Upper lobe of right lung (tissue), 1 donor: ENCODE measurements at places on chromosomes 2 and 18. TPM values are rescaled to one million over a fixed set of nuclear protein-coding genes. Genes with fewer than 3 reads are reported as not detected.

DNA sequence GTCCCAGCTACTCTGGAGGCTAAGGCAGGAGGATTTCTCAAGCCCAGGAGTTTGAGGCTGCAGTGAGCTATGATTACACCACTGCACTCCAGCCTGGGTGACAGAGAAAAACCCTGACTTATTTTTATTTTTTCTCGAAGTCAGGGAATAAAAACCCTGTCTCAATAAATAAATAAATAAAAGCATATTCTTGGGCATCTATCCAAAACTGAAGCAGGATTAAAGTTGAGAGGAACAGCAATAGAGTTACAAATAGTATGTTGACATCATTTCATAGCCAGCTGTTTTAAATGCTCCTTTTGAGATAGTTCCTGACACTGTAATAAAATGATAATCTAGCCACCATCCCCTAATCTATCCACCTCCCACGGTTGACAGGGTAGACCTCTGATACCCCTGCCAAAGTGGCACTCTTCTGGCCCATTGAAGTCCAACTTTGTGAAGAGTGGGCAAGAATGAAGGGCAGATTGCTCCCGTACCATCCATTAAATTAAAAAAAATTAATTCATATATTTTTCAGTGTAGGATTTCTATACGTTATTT lies 42.3 kb upstream of the LPIN2 start:
- no peaks in the 10 kb centered on the region for H3K36me3 ChIP-seq
- no peak overlapping the region for H3K4me3 ChIP-seq
- H3K4me1 ChIP-seq, result peaks cover 14% of the 10 kb centered on the region
- no peaks in the 10 kb centered on the region for H3K27me3 ChIP-seq
- DNase-seq, result no peak
- H3K27ac ChIP-seq, result no peak overlapping the region

GRCh38 chr2:161434118-161434517 lies 18.0 kb downstream of the TBR1 start:
- DNase-seq, result no peak
- peaks cover 57% of the 10 kb centered on the region for H3K27me3 ChIP-seq
- no peaks in the 10 kb centered on the region for H3K4me1 ChIP-seq
- no peak overlapping the region for H3K4me3 ChIP-seq
- H3K36me3 ChIP-seq, result no peaks in the 10 kb centered on the region

- peak overlapping the region; percentile 61 for H3K27ac ChIP-seq
- no peak for DNase-seq
- H3K36me3 ChIP-seq, result peaks cover 92% of the 10 kb centered on the region
- H3K4me1 ChIP-seq, result peaks cover 61% of the 10 kb centered on the region
- no peaks in the 10 kb centered on the region for H3K27me3 ChIP-seq
Observed at GRCh38 chr2:54634564-54635511, 88.6 kb upstream of the EML6 start.

The RAMP1 gene
- total RNA-seq, result 11.1 TPM

The MAP3K19 gene
- total RNA-seq, result not detected

GRCh38 chr18:56615738-56616520 lies 22.5 kb downstream of the TXNL1 start:
- H3K36me3 ChIP-seq, result peaks cover 80% of the 10 kb centered on the region
- H3K27me3 ChIP-seq, result no peaks in the 10 kb centered on the region
- peak; percentile 69 for DNase-seq

DNA sequence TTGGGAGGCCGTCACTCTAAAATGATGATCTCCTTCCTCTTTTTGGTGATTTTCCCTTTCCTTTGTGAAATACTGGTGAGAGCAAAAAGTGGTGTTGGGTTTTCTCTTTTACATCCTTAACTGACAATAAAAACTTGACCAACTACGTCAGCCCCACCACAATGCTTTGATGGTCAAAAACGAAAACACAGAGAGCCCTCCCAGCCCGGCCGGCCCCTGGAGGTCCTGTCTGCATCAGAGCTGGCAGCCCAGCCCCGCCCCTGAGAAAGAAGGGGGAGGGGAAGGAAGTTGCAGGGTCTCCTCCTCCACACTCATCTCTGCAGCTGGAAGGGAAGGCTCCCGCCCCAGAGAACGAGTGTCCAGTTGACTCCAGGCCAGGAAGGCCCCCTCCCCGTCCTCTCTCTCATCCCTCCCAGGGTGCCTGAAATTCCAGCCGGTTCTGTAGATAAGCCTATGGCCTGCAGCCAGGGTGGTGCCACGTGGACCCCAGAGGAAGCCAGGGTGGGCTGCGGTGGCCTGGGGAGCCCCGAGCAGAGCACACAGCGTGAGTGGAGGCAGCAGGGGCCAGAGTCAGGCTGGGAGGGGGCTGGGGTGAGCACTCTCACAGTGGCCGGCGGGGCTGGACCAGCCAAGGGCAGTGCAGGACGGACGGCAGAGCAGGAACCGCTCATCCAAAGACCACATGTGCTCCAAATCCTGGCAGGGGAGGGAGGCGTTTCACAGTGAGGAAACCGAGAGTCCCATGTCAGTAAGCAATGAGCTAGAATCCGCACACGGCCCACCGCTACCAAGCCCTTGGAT lies 19.8 kb downstream of the BIN1 start:
- H3K27ac ChIP-seq, result peak overlapping the region; percentile 70
- H3K27me3 ChIP-seq, result no peaks in the 10 kb centered on the region
- peak overlapping the region; percentile 28 for H3K4me3 ChIP-seq
- peaks cover 59% of the 10 kb centered on the region for H3K4me1 ChIP-seq
- DNase-seq, result no peak

- H3K27ac ChIP-seq, result no peak overlapping the region
- no peak overlapping the region for H3K4me3 ChIP-seq
- H3K36me3 ChIP-seq, result no peaks in the 10 kb centered on the region
- DNase-seq, result peak; percentile 87
- H3K27me3 ChIP-seq, result no peaks in the 10 kb centered on the region
Observed at GRCh38 chr2:100984892-100985307, 17.2 kb upstream of the RPL31 start.

DNA sequence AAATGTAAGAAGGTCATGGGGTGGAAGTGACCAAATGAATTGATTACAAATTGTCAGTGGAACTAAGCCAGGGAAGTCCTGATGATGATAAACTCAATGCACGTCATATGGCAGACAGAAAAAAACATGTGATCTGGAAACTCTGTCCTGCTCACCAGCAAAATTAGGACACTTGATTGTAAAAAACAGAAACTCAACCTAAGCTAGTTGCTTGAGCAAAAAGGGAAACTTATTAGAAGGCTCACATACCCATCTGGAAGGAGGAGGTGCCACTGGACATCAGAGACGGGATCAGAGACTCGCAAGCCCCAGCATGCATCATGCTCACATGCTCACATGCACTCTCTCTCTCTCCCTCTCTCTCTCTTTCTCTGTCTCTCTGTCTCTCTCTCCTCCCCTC lies 96.8 kb downstream of the SP3 start:
- DNase-seq, result no peak
- H3K4me1 ChIP-seq, result no peaks in the 10 kb centered on the region
- no peak overlapping the region for H3K4me3 ChIP-seq
- no peak overlapping the region for H3K27ac ChIP-seq
- no peaks in the 10 kb centered on the region for H3K36me3 ChIP-seq

The MDH1B gene
- 0.26 TPM for total RNA-seq

DNA sequence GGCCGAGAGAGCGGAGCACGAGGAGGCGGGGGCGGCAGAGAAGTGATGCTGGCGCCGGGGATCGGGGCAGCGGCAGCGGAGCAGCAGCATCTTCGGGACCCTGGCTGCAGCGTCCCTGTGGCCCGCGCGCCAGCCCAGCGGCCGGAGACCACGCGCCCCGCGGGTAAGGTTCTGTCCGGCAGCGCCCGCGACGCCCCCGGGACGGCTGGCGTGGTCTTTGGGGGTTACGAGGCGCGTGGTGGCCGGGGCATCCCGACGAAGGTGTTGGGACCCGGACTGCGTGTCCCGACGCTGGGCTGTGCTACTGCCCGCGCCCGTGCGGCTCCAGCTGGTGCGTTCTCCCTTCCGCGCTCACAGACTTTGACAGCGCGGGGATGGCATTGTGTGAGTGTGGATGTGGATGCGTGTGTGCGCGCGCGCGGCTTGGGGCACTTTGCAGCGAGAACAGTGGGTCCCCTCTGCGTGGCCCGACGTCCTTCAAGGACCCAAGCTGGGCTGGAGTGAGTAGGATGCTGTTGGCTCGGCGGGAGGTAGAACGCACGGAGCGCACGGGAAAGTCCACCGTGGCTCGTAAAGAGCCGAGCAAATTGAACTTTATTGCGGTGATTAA lies 405.0 kb downstream of the XIRP2 start:
- H3K27me3 ChIP-seq, result peaks cover 38% of the 10 kb centered on the region
- no peaks in the 10 kb centered on the region for H3K36me3 ChIP-seq
- peaks cover 14% of the 10 kb centered on the region for H3K4me1 ChIP-seq
- DNase-seq, result peak; percentile 64

DNA sequence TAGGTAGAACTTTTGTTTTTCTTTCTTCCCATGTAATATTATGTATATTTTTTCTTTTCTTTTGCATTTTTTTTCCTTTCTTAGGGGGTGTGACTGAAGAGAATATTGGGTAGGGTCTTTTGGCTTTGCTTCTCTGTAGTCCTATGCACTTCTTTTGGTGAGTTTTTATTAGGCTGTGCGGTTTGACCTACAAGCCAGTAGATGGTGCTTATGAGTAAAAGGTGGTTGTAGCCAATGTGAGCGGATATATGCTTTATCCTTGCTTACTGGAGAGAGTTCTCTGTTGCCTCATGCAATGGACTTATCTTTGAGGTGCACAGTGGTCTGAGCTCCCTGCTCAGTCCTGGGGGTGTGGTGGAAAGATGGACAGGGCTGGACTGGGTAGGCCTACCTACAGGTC lies 52.7 kb downstream of the DSEL start:
- H3K27me3 ChIP-seq, result no peaks in the 10 kb centered on the region
- H3K4me1 ChIP-seq, result no peaks in the 10 kb centered on the region
- no peaks in the 10 kb centered on the region for H3K36me3 ChIP-seq
- no peak overlapping the region for H3K27ac ChIP-seq

DNA sequence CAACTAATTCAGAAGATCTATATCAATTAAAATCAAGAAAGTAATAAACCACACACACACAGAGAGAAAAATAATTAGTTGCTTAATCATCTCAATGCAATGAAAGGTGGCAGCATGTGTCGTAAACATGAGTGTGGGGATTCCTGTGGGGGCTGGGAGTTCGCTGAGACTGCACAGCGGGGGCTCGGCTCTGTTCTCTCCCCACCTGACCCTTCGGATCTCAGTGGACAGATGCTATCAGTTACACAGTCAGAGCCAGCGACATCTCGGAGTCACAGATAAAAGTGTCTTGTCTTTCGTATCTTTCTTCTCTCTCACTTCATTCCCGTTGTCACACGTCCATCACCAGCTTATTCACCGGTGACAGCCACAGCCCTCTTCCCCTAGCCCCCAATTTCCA lies 37.1 kb downstream of the COLEC12 start:
- no peak overlapping the region for H3K4me3 ChIP-seq
- H3K36me3 ChIP-seq, result no peaks in the 10 kb centered on the region
- DNase-seq, result no peak
- no peak overlapping the region for H3K27ac ChIP-seq
- H3K4me1 ChIP-seq, result peaks cover 3% of the 10 kb centered on the region

The SPC25 gene
- 0.38 TPM for total RNA-seq

- no peaks in the 10 kb centered on the region for H3K4me1 ChIP-seq
- H3K27ac ChIP-seq, result no peak overlapping the region
- no peaks in the 10 kb centered on the region for H3K27me3 ChIP-seq
- no peak overlapping the region for H3K4me3 ChIP-seq
Observed at GRCh38 chr2:130807659-130808385, 28.9 kb upstream of the ARHGEF4 start.

The MRPL33 gene
- total RNA-seq, result 79.4 TPM

- no peak overlapping the region for H3K4me3 ChIP-seq
- H3K36me3 ChIP-seq, result no peaks in the 10 kb centered on the region
- no peaks in the 10 kb centered on the region for H3K27me3 ChIP-seq
- peak; percentile 17 for DNase-seq
Observed at GRCh38 chr2:123808243-123808642, 216.8 kb upstream of the CNTNAP5 start.

The ZNF396 gene
- total RNA-seq, result 3.1 TPM

GRCh38 chr2:182666674-182667314 lies 49.3 kb upstream of the DNAJC10 start:
- H3K36me3 ChIP-seq, result no peaks in the 10 kb centered on the region
- no peak overlapping the region for H3K27ac ChIP-seq
- H3K4me3 ChIP-seq, result no peak overlapping the region
- no peak for DNase-seq
- H3K4me1 ChIP-seq, result no peaks in the 10 kb centered on the region
- no peaks in the 10 kb centered on the region for H3K27me3 ChIP-seq

GRCh38 chr2:216485745-216486144 lies 12.9 kb upstream of the RPL37A start:
- no peak overlapping the region for H3K4me3 ChIP-seq
- H3K27ac ChIP-seq, result no peak overlapping the region
- H3K27me3 ChIP-seq, result no peaks in the 10 kb centered on the region
- DNase-seq, result no peak
- no peaks in the 10 kb centered on the region for H3K4me1 ChIP-seq

DNA sequence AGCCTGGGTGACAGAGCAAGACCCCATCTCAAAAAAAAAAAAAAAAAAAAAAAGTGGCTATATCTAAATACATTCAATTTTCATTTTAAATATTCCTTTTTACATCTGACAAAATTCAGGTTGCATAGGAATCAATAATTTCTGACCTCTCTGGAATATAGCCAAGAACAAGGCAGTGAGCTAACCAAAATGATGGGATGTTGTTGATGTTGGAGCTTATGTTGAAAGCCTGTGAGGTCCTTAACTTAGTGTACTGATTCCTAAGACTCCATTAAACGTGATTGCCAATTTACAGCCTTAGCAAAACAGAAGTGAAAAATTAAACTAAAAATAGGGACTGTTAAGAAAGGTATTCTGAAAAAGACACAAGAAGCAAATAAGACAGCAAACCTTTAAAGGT lies 109.6 kb downstream of the MEP1B start:
- H3K27me3 ChIP-seq, result no peaks in the 10 kb centered on the region
- no peak overlapping the region for H3K4me3 ChIP-seq
- no peaks in the 10 kb centered on the region for H3K36me3 ChIP-seq
- peaks cover 4% of the 10 kb centered on the region for H3K4me1 ChIP-seq

GRCh38 chr18:9348079-9348671 lies 13.6 kb downstream of the TWSG1 start:
- H3K4me1 ChIP-seq, result peaks cover 9% of the 10 kb centered on the region
- no peaks in the 10 kb centered on the region for H3K27me3 ChIP-seq
- DNase-seq, result no peak
- H3K27ac ChIP-seq, result no peak overlapping the region
- H3K36me3 ChIP-seq, result no peaks in the 10 kb centered on the region

- no peak overlapping the region for H3K4me3 ChIP-seq
- peaks cover 4% of the 10 kb centered on the region for H3K4me1 ChIP-seq
Observed at GRCh38 chr2:170747921-170748320, 22.3 kb upstream of the ERICH2 start.

- no peak overlapping the region for H3K27ac ChIP-seq
- H3K36me3 ChIP-seq, result no peaks in the 10 kb centered on the region
- H3K4me1 ChIP-seq, result no peaks in the 10 kb centered on the region
- no peak overlapping the region for H3K4me3 ChIP-seq
Observed at GRCh38 chr18:11800566-11801334, 50.5 kb upstream of the CHMP1B start.

The TMEM214 gene
- 68.0 TPM for total RNA-seq

The PER2 gene
- 22.7 TPM for total RNA-seq

The CFAP65 gene
- total RNA-seq, result not detected

The VWC2L gene
- not detected for total RNA-seq

- DNase-seq, result no peak
- H3K27me3 ChIP-seq, result no peaks in the 10 kb centered on the region
- peaks cover 21% of the 10 kb centered on the region for H3K4me1 ChIP-seq
- peaks cover 31% of the 10 kb centered on the region for H3K36me3 ChIP-seq
- H3K27ac ChIP-seq, result no peak overlapping the region
- H3K4me3 ChIP-seq, result no peak overlapping the region
Observed at GRCh38 chr2:127514485-127514884, 11.8 kb downstream of the IWS1 start.

GRCh38 chr2:96538487-96539214 lies 2.1 kb downstream of the ARID5A start:
- peaks cover 9% of the 10 kb centered on the region for H3K36me3 ChIP-seq
- DNase-seq, result peak; percentile 87
- peak overlapping the region; percentile 95 for H3K27ac ChIP-seq
- H3K27me3 ChIP-seq, result no peaks in the 10 kb centered on the region
